Forelimb muscle (tissue), 1 donor: ENCODE measurements at places on chromosomes 1 and 21. TPM values are rescaled to one million over a fixed set of nuclear protein-coding genes. Genes with fewer than 3 reads are reported as not detected.

GRCh38 chr1:9590201-9590600 is 1.5 kb downstream of the TMEM201 start:
- DNase-seq: no peak

GRCh38 chr1:241061062-241061461 is 295.9 kb downstream of the RGS7 start:
- DNase-seq: no peak

DNA sequence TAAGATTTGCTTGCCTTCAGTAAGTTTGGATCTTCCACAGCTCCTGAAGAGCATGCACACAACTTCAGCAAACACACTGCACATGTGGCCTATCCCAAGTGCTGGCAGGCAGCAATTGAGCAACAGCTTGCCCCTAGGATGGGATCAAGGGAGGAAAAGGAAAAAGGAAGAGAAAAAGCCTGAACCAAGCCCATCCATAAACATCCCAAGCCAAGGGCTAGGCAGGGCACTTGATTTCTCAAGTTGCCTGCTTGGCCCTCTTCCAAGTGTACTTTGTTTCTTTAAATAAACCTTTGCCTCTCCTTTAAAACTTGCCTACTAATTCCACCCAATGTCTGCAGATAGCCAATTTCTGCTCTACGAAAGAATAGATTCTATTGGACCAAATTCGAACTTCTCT is 49.0 kb upstream of the OLFM3 start:
- no peak for DNase-seq

DNA sequence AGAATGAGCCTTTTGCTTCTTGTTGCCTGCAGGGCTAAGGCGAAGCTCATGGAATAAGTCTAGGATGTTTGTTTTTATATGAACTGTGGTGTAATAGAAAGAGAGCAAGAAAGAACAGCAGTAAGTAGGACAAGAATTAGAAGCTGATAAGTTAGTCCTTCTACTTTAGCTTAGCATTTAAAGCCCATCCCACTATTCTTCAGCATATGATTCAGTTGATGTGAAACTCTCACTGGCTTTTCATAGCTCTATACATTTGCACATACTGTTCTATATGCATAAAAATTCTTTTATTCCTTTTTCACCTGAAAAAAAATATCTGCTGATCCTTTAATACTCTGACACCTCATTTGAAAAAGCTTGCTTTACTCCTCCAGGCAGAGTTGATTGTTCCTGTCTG is 712.0 kb downstream of the USP25 start:
- DNase-seq: no peak

EIF4G3 gene
- polyA plus RNA-seq: 33.3 TPM

OR6N1 gene
- not detected for polyA plus RNA-seq

AZIN2 gene
- 3.4 TPM for polyA plus RNA-seq
